Frontal cortex (tissue), 4 donors: ENCODE measurements at places on chromosomes 3 and 15. TPM values are rescaled to one million over a fixed set of nuclear protein-coding genes. Genes with fewer than 3 reads are reported as not detected.

The PLA1A gene
- total RNA-seq = 0.41 TPM

The ITIH4 gene
- total RNA-seq = 6.1 TPM

The UNC13C gene
- 18.8 TPM for total RNA-seq

The GOLGA8J gene
- total RNA-seq = not detected

The ZNF860 gene
- total RNA-seq = 2.0 TPM

The PLA2G4F gene
- not detected for total RNA-seq

The CLRN1 gene
- total RNA-seq = not detected

The A4GNT gene
- total RNA-seq = not detected

The SLC7A14 gene
- 6.9 TPM for total RNA-seq

The SNTN gene
- total RNA-seq = not detected
